IPS-NIHi11 (cell line): ENCODE measurements at places on chromosomes 11 and 22.
A peak's percentile ranks its signal among the peaks of the same experiment; 100 is the strongest.

DNA sequence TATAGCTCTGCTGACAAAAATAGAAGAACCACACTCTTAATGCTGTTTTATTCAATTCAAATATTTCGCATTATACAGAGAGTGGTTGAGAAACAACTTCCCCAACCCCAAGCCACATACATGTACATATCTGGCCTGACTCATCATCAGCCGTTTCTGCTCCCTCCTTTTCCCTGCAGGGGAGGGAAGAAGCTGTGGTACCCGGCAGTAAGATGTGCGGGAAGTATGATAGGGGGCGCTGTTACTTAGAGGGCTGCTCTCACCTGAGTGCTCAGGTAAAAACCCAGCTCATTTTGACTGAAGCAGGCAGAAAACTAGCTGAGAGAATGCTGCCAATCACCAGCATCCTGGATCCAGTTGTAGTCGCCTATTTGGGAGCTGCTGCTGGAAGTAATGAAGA lies 85.5 kb downstream of the NELL1 start:
- peak; percentile 71 for DNase-seq

DNA sequence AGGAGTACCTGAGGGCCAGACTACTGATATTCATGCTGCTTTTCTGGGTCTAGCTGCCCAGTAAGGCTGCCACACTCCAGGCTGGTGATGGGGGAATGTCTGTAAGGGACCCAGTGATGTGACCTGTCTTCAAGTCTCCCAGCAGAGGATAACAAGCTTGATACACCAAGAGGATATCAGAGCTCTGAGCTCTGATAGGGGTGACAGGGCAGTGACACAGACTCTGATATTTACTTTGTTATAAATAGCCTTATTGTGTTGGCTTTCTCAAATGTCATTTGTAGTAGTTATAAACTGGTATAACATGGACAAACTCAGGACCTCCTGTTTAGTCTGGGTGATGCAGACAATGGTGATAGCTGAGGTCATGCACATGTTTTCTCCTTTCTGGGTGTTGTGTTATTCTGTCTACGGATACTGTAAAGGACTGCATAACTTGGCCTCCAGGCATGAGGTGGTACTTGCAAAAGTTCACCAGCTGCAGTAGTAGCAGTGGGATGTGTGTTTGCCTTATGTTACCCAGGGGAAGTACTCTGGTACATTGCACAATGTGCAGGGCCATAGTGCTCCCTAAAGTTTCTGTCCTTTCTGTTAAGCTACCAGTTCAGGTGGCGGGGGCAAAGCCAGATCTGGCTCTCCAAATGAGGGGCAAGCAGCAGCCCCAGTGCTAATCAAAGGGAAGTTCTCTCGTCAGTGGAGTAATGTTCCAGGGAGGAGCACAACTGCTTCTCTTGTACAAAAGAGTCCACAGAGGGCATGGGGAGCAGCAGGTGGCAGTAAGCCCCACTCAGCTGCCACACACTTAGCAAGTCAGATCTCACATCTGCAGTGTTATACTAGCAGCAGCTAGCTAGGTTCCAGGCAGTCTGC lies 812.2 kb downstream of the JRKL start:
- DNase-seq: no peak

- DNase-seq: no peak
Measured at GRCh38 chr22:22673099-22673498, 28.7 kb downstream of the GGTLC2 start.

- DNase-seq: no peak
Measured at GRCh38 chr22:25465949-25466348, 98.5 kb upstream of the GRK3 start.

DNA sequence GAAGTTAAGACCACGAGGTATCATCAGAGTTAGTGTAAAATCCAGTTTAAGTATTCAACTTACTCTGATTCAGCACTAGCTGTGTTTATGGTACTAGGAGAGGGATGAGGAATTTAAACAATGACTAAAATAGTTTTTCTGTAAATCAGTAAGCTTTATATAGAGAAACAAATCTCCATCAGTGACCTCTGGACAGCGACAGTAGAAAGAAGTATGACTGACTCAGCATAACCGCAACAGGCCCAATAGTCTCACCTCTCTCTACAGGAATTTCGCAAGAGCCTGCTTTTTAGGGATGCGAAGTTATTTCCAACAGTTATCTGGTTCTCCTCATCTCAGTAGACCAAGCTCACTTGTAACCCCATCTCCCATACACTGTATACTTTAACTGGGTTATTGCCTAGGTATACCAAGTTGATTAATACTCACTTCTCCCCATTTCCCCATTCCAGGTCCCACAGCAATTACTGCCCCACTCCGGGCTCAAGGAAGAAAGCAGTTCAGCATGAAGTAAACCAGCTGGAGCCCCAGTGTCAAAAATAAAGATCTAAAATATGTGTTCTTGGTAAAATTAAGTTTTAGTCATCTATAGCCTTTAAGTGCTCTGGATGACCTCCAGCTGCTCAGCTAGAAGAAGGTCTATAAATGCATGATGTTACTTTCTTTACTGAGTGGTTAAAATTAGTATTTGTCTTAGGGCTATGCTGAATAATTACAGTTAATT lies 770.6 kb upstream of the CCDC90B start:
- no peak for DNase-seq

DNA sequence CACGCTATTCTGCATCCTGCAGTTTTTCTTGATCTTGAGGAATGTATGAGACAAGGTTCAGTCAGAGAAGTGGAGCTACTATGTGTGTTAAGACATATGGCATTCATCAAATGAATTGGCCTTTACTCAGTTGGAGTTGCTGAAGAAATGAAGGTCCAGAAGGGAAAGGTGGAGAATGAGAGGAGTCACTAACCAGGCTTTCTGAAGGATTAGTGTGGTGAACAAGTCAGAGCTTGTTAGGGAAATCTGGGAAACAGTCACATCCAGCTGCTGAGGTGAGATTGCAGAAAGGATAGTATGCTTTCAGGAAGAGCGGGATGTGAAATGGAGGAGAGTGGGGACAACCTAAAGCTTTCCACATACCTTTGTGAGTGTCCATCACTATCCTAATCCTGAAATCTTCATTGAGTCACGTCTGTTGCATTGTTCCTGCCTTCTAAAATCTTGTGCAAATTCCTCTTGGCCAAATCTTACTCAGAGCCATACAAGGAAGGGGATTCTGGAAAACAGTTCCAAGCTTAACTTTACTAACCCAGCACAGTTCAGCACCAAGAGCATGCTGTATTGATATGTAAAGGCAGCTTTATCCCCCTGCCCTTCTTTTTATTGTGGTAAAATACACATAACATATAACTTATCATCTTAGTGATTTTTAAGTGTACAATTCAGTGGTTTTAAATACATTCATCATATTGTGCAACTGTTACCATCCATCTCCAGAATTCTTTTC lies 11.4 kb upstream of the PITPNB start:
- no peak for DNase-seq

DNA sequence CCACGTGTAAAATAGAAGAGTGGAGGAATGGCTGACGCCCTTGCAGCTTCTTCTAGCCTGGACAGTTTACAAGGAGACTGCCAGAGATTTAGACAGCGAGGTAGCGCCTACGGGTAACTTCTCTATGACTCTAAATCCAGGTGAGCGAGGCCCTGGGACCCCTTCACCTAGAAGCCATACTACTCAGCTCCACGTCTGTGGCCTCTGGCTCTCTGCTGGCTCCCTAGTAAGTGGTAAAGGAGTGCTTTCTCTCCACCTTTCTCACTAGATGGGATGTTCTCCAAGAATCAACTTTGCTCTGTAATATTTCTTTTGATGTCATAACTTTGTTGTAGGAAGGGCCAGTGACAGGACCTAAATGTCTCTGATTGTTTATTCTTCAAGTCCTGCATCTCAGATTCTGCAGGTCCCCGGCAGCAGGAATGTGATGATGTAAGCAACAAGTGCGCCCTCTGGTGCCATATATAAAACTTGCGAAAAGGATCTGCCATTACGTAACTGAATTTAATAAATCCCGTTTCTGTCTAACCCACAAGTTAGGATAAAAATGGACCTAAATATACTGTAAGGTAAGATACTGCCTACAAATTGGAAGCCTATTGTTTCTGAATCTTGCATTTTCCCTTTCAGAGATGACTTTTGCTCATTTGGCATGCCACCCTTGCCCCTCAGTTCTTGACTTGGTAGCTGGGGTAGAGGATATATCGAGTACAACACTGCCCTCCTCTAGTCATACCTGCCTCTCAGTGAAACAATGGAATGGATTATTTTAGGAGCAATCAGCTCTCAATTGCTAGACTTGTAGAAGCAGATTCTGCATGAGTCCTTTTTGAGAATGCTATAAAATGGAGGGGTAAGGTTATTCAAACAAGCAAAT lies 11.0 kb upstream of the PTPN5 start:
- DNase-seq: peak; percentile 64

- peak; percentile 55 for DNase-seq
Measured at GRCh38 chr22:44685384-44686056, 16.5 kb upstream of the PRR5 start.

- no peak for DNase-seq
Measured at GRCh38 chr22:25406510-25407210, 157.8 kb upstream of the GRK3 start.

DNA sequence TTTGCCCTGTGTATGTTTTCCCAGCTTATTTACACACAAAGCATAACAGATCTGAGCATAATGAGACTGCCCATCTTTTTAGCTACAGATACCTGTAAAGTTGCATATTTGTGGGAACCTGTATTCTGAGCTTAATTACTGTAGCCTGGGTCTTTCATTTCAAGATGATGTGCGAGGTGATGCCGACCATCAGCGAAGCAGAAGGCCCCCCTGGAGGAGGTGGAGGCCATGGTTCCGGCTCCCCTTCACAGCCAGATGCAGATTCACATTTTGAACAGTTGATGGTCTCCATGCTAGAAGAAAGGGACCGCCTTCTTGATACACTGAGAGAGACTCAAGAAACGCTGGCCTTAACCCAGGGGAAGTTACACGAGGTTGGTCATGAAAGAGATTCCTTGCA lies 1.5 kb downstream of the PPFIA1 start:
- no peak for DNase-seq

DNA sequence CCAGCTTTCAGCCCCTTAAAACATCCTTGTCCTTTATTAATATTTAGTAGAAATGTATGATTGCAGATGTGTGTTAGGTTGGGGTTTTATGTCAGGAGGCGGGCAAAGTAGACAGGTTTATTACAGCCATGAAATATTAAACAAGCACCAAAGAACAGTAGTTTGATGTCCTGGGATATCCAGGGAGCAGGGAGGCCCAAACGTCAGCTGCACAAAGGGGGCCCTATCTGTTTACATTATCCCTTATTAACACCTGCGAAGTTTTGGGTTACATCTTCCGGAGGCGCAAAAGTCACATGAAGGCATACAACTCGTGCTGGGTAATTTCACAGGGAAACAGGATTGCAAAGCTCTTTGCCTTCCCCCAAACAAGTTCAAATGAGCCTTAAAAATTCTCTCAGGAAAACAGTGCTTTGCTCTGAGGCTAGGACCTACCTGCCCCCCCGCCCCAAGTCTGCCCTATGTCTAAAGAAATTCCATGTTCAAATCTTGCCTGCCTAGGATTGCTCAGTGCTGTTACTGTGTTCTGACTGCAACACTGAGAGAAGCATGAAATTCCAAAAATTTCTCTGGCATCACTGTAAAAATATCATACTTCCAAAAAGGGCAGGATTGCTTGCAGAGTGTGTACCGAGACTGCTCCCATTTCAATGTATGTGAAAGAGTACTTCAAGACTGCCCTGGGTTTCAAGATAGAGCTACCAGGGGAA lies 8.9 kb downstream of the MN1 start:
- DNase-seq: no peak

DNA sequence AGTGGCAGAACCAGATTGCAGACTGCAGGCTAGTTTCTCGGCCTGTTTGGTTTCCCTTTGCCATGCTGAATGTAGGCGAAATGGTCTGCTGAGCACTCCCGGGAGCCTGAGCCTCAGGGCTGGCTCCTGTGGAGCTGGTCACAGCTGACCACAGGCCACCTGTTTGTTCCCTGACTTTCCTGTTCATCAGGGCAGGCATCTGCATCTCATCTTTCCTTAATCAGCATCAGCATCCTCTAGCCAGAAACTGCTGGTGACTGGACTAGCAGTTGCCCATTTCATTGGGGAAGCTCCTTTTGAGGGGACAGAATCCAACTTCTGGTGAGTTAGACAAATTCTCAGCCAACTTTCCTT lies 20.2 kb upstream of the C11orf96 start:
- no peak for DNase-seq

DNA sequence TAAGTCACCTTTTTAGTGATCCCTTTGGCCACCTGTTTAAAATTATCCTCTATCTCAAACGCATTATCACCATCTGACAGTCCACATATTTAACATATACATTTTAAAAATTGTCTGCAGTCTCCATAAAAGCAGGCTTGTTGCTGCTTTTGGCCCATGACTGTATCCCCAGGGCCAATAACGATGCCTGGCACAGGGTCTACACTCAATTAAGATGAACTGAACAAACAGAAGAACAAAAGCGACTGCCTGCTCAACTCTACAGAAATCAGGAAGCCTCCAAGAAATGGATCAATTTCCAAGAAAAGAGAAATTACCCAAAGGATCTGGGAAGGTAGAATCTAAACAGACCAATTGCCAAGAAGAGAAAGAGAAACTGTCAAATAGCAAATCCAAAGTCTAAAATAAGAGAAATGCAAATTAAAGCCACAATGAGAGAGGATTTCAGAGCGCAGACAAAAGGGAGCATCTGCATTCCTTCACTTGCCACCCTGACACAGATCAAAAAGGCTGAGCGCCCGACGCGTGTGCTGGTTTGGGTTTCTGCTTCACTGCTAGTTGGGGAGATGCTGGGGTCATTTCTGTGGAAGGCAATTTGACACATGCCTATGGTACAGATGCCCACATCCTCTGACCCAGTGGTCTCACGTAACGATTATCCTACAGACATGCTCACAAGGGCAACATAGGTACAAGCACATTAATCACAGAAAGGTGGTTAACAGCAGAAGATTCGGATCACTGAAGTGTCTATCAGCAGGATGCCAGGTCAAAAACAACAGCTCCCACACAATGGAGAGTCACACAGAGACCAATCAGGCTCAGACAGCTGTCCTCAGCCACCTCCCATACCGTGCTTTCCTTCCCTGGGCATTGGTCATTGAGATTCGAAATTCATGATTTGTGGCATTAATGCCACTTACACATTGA lies 55.9 kb downstream of the SHISAL1 start:
- DNase-seq: no peak

GRCh38 chr11:31636983-31637382 lies 127.4 kb downstream of the ELP4 start:
- DNase-seq: no peak

- DNase-seq: peak; percentile 85
Measured at GRCh38 chr11:107018902-107019493, 722 bp upstream of the GUCY1A2 start.

GRCh38 chr11:1717745-1718144 lies 20.8 kb downstream of the KRTAP5-6 start:
- DNase-seq: no peak

- DNase-seq: no peak
Measured at GRCh38 chr11:2175659-2176058, 4.0 kb upstream of the TH start.
